ENCODE measurements at places on chromosomes 2 and 18.

DNA sequence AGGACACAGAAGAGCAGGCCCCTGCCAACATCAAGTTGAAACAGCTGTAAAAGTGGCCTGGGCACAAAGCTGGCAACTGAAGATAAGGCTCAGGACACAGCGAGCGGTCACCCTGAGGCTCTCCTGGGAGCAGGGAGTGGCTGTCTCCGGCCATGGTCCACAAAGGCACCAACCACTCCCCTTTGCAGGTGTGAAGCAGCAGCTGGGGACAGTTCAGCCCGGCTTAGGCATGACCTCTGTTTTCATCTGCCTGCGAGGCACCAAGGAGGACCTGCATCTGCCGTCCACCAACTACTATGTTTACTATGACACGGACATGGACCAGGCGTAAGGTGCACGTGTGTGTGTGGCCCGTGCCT is 12.9 kb downstream of the TGOLN2 start:
- no peak for DNase-seq

DNA sequence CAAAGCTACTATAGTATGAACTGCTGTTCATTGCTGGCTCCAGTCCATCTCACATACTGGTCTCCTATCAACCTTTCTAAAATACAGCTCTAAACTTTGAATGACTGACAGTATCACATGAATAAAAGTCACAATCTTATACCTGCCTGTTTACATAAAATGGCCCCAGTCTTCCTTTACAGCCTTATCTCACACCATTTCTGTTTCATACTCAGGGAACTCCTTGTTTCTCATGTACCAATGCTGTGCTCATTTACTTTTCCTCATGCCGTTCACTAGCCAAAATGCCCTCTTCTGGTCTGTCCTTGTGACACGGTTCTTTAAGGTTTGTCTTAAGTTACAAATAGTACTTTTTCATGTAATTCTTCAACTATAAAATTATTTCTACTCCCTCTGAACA is 6.2 kb downstream of the ATP5MC3 start:
- no peak for DNase-seq

- DNase-seq, result no peak
Observed at GRCh38 chr2:37523814-37524362, 147.6 kb downstream of the CDC42EP3 start.

DNA sequence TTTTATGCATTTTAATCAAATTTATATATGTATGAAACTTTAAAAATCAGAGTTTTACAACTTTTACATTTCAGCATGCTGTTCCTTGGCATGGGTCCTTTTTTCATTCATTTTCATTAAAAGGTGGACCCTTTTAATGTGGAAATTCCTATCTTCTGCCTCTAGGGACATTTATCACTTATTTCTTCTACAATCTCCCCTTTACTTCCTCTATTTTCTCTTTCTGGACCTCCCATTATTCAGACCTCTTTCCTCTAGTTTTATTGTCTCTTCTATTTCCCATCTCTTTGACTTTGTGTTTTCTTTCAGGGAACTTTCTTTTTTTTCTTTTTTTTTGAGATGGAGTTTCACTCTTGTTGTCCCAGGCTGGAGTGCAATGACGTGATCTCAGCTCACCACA is 5.7 kb downstream of the PROC start:
- no peak for DNase-seq

DNA sequence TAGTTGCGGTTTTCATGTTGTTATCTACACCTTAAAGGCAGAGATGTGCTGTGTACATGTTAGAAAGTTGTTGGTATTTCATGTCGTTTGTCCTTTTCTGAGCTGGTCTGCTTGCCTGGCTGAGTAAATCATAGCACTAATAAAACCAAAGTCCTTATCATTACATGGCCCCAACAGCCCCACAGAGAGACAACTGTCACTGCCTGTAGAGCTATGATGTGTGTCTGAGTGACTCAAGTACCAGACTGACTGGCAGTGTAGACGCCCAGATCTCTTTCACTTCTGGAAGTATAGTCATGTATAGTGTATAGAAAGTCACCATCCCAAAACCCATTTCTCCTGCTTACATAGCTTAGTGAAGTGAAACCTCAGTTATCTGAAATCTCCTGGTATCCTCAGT is 4.3 kb downstream of the SOCS6 start:
- no peak for DNase-seq

- no peak for DNase-seq
Observed at GRCh38 chr2:48253301-48253700, 276.7 kb upstream of the STON1 start.

DNA sequence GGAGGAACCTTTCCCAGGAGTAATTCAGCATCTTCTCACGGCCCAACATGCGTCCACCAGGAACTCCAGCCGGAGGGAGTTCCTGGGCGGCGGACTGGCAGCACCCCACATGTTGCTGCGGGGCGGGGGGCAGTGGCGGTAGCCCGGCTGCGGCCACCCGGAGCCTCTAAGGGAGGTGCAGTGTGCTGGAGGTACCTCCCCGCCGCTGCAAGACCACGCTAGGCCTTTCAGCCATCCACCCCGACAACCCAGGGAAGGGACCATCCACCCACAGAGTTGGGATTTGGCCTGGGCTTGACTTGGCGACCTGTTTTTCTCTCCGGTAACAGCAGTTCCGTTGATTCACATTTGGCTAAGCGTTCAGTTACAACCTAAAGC is 625 bp downstream of the LYPD6 start:
- DNase-seq, result no peak

- no peak for DNase-seq
Observed at GRCh38 chr18:36440614-36441013, 143.1 kb downstream of the FHOD3 start.

- no peak for DNase-seq
Observed at GRCh38 chr2:201174687-201175086, 8.3 kb upstream of the CASP10 start.

DNA sequence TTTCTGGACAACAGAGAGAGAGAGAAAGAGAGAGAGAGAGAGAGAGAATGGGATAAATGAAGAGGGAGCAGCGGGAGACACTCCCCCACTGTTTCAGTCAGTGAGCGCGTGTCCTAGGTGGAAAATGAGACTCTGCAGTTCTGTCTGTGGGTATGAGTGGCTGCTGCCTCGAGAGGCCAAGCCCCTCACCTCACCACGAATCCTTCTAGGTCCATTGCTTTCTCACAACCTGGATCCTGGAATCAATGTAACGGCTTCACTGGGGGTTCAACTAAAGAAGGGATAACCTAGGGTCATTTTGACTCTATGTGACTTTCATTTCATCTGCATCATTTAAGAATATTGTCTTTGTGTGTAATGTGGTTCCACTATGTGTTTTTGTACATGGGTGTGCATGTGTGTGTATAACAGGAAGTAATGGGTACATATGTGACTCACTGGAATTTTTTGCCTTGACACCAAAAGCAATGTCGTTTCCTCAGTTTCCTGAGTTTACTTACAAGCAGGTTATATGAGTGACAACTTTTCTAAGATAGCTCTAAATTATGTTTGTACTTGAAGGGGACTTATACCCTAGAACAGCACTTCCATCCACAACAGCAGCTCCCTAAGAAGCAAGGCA is 221.4 kb upstream of the TRIB2 start:
- no peak for DNase-seq

GRCh38 chr2:237702441-237703391 is 75.3 kb downstream of the LRRFIP1 start:
- DNase-seq, result no peak

GRCh38 chr18:62131301-62131909 is 55.5 kb downstream of the PIGN start:
- DNase-seq, result peak; percentile 45

- DNase-seq, result no peak
Observed at GRCh38 chr2:15472133-15472532, 89.0 kb downstream of the NBAS start.

GRCh38 chr18:38368886-38369285 is 803.3 kb upstream of the CELF4 start:
- DNase-seq, result no peak

DNA sequence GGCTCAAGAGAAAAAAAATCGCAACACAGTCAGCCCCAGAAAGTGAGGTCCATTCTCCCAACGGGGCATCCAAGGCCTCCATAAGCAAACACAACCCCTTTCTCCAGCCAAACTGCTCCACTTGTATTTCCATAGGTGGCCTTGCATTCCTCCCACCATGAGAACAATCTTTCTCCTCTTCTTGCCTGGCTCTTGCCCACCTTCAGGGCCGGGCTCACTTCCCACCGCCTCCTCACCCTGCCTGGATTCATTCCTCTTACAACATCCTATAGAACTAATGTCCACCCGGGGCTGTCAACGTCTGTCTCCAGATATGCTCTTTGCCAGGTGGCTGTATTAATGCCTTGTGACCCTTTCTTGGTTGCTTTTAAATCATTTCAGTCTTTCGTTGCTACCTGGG is 124.5 kb downstream of the SMAD7 start:
- DNase-seq, result no peak

- DNase-seq, result no peak
Observed at GRCh38 chr2:17373041-17373440, 145.2 kb downstream of the RAD51AP2 start.

DNA sequence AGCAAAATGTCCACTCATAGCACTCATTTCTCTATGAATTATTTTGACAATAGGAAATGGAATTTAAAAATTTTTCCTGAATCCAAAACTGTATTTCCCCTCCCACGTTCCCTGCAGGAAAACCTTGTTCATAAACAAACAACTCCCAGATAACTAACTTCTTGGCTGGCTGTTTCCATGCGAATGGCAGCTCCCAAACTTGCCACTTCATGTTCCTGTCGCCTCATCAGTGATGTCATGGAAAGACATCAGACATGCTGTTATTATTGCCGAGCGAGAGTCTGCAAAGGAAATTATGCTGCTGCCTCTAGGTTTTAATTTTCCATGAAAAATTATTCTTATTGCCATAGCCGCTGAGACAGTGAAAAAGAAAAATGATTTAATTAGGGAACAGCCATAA is 117.0 kb upstream of the RIOK3 start:
- no peak for DNase-seq

GRCh38 chr2:232321817-232322559 is 56.6 kb upstream of the ALPP start:
- DNase-seq, result no peak

DNA sequence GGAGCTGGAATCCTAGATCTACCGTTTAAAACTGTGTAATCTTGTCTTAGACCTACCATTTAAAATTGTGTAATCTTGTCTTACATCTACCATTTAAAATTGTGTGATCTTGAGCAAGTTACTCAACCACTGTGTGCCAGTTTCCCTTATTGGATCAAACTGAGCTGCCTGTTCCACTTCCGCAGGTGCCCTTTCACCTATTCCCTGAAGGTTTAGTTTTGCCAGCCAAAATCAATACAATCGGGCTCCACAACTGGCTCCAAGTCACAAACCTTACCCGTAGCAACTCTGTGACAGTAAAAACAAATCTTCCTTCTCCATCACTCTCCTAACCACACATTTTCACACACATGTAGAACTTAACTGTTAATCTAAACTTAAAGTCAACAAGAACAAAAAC is 20.1 kb downstream of the DOCK10 start:
- no peak for DNase-seq

GRCh38 chr2:78061301-78061700 is 539.1 kb upstream of the LRRTM4 start:
- DNase-seq, result no peak

- no peak for DNase-seq
Observed at GRCh38 chr2:150261691-150262090, 225.8 kb downstream of the RND3 start.

GRCh38 chr2:148907085-148907785 is 32.2 kb downstream of the KIF5C start:
- no peak for DNase-seq

DNA sequence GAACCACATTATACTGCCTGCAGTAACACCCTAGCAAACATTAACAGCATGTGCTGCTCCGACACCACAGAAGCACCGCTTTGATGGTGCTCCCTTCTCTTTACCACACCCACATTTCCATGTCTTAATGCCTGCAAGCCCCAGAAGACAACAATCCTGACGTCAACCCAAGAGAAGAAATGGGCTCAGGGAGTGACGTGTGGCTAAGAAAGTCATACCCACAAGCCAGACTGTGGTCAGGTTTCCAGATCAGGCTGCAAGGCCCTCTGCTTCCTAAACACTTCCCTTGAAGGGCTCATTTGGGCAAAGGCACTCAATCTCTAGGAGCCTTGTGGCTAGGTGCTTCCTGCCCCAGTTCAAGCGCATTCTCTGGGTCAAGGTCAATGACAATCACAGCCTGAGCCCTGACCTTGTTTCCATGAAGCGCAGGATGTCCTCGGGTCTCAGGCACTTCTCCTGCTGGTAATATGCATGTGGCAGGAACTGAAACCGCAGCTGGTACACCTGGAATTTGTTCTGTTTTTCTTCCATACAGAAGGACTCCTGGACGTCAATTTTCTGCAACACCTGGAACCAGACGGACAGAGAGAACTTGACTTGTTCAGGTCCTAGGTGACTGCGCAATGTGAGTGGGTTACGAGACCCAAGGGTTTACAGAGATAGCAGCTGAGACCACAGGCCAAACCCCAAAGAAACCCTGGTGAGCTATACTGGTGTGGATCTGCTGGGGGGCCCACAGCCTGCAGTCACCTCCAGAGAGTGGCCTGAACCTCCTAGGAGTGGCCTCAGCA is 67.2 kb downstream of the POLR1A start:
- DNase-seq, result peak; percentile 72

DNA sequence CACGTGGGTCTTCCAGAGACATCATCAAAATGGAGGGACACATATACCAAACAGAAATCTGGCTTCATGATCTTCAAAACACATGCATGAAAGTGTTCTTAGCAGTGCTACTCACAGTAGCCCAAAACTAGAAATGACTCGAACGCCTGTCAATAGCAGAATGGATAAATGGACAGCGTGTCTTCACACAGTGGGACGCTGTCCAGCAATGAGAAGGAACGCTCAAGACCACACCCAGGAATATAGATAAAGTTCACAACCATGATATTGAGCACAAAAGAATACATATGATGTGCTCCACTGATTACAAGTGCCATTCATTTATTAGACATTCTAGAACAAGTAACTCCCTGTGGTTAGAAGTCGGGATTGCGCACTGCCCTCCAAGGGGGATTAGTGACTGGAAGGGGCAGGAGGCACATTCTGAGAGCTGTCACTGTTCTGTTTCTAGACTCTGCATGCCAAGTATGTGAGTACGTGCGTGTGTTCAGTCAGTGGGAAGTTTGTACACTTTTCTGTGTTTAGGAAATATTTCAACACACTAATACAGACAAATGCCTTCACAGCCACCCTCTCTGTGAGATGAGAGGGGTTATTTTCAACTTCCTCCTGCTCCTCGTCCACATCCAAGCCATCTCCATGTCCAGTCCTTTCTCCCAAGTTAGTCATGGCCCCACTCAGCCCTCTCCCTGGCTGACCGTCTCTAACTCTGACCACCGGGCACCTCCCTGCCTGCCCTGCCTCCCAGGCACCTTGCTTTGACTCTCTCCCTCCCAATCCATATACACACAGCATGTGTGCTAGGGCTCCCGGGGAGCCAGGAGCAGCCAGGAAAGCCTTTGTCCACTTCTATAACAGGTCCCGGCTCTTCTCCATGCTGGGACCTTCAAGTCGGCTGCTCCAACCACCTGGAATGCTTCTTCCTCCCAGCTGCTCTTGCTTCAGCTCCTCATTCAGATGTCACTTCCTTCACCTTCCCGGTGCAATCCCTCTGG is 26.9 kb upstream of the TNS1 start:
- DNase-seq, result no peak

GRCh38 chr2:40150266-40150665 is 301.6 kb downstream of the SLC8A1 start:
- DNase-seq, result no peak

- DNase-seq, result no peak
Observed at GRCh38 chr2:96315400-96316071, 9.6 kb upstream of the ITPRIPL1 start.
